ENCODE measurements at places on chromosomes 4 and X. TPM values are rescaled to one million over a fixed set of nuclear protein-coding genes. Genes with fewer than 3 reads are reported as not detected.

The GABRA4 gene
- not detected for polyA plus RNA-seq

The BANK1 gene
- polyA plus RNA-seq = 501 TPM

The TMPRSS11B gene
- polyA plus RNA-seq = not detected

GRCh38 chr4:878796-879728 is 53.1 kb downstream of the GAK start:
- no peaks in the 10 kb centered on the region for H3K27me3 ChIP-seq
- no peaks in the 10 kb centered on the region for H3K4me1 ChIP-seq
- no peak overlapping the region for H3K4me3 ChIP-seq
- peaks cover 29% of the 10 kb centered on the region for H3K36me3 ChIP-seq

All from naive B cell (primary cell).